ENCODE measurements at places on chromosomes 12 and 14.

GRCh38 chr12:31896514-31897039 is 62.6 kb upstream of the RESF1 start:
- no peak for DNase-seq

DNA sequence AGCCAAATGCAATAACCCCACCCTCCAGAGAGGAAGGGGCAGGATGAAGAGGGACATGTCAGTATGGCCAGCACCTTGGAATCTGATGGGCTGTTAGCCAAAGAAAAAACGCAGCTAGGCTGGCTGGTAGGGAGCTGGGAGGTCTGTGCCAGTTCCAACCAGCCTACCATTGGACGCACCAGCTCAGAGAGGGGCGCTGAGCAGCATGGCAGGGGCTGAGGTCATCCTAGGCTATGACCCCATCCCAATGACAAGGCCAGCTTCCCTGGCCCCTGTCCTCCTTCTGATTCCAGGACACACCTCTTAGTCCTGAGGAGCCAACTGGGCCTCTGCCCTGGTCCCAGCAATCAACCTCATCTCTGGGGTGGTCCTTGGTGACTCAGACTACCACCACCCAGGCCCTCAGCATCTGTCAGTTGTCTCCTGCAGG is 12.2 kb downstream of the ACTN1 start:
- DNase-seq: no peak

- DNase-seq: no peak
Measured at GRCh38 chr12:39675263-39675662, 55.7 kb upstream of the ABCD2 start.

GRCh38 chr12:45418520-45418919 is 202.6 kb downstream of the ANO6 start:
- DNase-seq: no peak

- no peak for DNase-seq
Measured at GRCh38 chr14:95948558-95948981, 71.9 kb downstream of the TUNAR start.

- no peak for DNase-seq
Measured at GRCh38 chr14:101604935-101605780, 43.9 kb downstream of the DIO3 start.

- peak; percentile 81 for DNase-seq
Measured at GRCh38 chr12:65891987-65892481, 67.8 kb downstream of the HMGA2 start.

DNA sequence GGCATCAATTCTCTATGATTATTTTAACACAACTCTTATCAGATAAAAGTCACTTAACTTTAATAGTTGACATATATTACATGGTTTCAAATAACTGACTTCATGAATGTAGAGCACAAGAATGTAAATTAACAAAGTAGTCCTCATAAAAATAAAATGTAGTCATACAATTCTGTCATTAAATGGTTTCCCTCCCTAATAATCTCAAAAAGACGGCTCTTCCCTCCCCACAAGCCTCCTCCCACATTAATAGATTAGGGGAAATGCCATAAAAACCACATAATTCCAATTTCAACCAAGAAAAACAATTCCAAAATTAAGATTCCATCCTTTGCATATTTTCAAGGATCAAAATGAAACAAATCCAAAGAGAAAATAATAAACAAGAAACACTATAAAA is 36.7 kb downstream of the SPTLC2 start:
- no peak for DNase-seq

- no peak for DNase-seq
Measured at GRCh38 chr14:50344876-50345563, 32.9 kb downstream of the DMAC2L start.

GRCh38 chr12:38744041-38744440 is 161.3 kb downstream of the CPNE8 start:
- DNase-seq: no peak

DNA sequence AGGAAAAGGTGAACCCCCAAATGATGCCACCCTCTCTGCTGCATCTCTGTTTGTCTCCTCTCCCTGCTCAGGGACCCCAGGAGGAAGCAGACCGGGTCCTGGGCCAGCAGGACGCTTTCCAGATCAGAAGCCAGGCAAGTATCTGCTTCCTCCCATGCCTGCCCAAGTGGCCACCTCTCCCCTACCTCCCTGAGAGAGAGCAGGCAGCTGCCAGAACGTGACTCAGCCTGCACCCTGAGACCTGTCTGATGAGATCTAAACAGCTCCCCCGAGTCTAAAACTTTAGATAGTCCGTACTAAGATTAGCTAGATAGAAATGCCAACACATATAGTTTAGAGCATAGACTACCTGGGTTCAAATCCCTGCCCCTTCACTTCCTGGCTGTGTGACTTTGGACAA is 31.2 kb upstream of the OAS1 start:
- DNase-seq: no peak

- no peak for DNase-seq
Measured at GRCh38 chr14:20490563-20490962, 14.8 kb upstream of the RNASE10 start.

DNA sequence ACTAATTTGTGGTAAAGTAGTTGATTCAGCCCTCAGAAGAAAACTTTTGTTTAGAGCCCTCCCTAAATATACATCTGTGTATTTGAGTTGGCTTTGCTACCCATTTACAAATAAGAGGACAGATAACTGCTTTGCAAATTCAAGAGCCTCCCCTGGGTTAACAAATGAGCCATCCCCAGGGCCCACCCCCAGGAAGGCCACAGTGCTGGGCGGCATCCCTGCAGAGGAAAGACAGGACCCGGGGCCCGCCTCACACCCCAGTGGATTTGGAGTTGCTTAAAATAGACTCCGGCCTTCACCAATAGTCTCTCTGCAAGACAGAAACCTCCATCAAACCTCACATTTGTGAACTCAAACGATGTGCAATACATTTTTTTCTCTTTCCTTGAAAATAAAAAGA is 2.7 kb downstream of the FZD10 start:
- no peak for DNase-seq

DNA sequence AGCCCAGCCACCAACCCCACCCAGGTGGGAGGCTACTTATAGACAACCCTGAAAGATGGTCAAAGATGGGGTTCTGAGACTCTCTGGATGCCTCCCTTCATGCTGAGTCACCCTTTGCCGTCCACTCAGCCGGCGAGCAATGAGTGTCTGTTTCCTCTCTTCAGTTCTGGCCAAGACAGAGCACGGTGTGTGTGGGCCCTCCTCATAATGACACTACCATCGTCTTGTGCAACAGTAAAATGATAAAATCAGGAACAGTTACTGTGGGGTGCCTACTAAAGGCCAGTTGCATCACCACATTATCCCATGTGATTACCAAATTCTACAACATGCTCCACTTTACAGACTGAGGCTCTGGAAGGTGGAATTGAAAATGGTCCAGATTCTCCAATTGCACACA is 7.0 kb upstream of the BDKRB1 start:
- no peak for DNase-seq

Data from thoracic aorta (tissue), 2 donors.